Activated naive CD4-positive, alpha-beta T cell treated with Interleukin-2 at 50 U/mL for 16 hours (primary cell): ENCODE measurements at places on chromosomes 6 and 20.

DNA sequence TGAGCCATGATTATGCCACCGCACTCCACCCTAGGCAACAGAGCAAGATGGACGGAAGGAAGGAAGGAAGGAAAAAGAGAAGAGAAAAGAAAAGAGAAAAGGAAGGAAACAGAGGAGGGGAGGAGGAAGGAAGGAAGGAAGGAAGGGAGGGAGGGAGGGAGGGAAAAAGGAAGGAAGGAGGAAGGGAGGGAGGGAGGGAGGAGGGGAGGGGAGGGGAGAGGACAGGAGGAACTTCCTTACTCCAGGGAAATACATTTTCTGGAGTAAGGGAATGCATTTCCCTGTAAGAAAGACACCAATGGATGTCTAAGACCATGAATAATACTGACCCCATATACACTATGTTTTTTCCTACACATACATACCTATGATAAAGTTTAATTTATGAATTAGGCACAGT, 93.2 kb upstream of the NFATC2 start:
- no peak for DNase-seq

- no peak for DNase-seq
Measured at GRCh38 chr6:163487606-163488005, 73.1 kb downstream of the QKI start.

DNA sequence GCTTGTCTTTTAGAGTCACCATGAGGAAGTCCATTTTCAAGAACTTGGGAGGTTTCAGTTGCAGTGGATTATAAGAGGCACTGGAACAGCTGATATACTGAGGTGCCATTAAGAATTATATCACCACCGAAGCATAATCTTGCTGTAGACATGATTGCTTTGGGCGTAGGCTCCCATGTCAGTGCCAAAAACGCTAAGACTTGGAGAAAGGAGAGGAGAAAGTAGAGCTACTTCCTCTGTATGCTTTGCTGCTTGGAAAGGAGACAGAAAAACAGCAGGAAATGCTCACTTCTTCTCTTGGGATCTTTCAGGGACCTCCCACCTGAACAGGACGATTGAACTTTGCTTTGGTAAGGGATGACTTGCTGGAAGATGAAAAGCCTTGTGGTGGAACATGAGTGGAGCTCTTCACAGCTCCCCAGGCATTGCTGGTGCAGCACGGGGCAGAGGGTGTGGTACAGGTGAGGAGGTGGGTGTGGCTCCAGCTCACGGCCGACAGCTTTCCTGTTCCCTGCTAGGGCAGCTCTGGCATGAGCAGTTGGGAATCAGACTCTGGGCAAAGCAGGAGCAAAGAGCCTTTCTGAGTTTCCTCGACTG, 190.4 kb upstream of the JAG1 start:
- no peak for DNase-seq

GRCh38 chr20:24730750-24731149, 218.3 kb upstream of the CST7 start:
- no peak for DNase-seq

GRCh38 chr20:12914804-12915203, 94.0 kb upstream of the SPTLC3 start:
- no peak for DNase-seq

- DNase-seq = no peak
Measured at GRCh38 chr6:83127976-83128375, 60.5 kb downstream of the DOP1A start.
